ENCODE measurements at places on chromosomes 7 and 10.
A peak's percentile ranks its signal among the peaks of the same experiment; 100 is the strongest.

- no peak for DNase-seq
Observed at GRCh38 chr10:56653289-56653688, 292.2 kb upstream of the ZWINT start.

DNA sequence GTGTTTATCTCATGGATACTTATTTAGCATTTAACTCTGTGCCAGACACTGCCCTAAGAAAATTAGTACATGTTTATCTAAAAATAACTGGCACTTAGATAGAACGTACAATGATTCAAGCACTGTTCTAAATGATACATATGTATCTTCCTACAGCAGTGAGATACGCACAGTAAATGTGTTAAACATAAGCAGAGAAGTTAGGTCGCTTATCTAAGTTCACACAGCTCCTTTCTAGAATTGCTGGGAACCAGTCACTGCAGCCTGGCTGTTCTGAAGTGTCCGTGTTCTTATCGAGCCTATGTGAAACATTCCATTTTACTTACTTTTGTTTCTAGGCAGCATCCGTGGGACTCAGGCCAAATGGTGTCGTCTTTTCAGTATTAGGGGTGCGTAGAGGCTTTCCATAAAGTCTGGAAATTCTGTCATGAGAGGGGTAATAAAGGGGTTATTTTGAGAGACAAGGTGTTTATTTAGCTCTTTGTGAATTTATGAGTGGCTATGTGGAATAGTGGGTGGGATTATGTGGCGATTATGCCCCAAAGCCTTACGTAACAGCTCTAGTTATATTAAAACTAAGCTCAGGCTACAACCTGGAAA lies 186.9 kb downstream of the SND1 start:
- DNase-seq = no peak

GRCh38 chr10:1393481-1393880 lies 337.3 kb downstream of the WDR37 start:
- DNase-seq = no peak

GRCh38 chr7:155147172-155147571 lies 77.0 kb downstream of the HTR5A start:
- no peak for DNase-seq

DNA sequence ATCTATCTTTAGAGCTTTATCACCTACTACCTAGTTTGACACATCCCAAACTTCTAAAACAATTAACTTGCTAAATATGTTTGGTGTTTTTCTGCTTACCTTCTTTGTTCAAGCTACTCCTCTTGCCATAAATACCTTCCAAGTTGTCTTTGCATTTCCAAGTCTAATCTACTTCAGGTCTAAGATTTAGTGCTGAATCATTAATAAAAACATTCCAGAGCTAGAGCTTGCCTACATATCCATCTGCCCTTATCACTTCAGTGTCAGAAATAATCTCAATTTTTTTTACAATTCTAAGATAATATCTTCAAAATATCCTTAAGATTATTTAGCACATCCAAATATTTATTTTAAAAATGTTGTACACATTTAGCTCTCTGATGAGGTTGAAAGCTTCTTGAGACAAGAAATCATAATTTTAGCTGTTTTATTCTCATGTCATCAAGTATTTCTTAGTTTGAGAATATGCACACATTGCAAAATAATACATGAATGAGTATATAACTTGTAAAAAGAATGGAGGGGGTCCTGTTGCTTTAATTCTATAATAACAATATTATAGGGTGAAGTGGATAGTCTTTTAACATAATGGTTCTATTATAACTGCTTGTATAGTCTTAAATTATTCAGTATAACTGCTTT lies 466.3 kb downstream of the SEMA3D start:
- DNase-seq = no peak

DNA sequence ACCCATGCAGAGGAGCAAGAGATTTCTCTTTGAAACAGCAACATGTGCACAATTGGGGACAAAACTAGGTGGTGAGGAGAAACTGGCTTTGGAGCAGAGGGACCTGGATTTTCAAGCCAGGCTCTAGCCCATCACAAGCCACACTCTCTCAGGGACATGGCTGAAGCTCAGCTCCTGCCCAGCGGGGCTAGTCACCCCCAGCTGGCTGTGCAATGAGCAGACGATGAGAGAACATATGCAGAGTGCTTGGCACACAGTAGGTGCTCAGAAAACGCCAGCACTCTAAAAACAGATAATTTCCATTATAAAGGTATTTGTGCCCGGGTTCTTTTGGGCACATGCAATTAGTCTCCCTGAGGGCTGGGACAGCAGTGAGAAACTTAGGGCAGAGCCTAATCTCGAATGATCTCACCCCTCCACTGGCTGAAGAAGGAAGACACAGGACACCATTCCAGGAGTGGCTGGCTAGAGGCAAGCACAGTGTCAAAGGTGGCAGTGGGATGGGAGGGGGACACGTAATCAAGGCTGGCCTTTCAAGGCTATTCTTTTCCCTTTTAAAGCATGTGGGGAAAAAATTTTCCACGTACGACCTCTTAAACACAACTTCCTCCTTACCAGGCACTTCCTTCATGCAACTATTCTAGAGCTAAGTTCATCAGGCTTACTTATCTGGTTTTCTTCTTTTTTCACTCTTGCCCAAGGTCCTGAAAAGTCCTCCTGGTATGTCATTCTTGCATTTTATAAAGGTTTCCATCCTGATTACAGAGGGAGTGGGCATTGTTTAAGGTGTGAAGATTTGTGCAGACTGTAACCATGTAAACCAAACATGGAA lies 15.1 kb downstream of the FAM53B start:
- DNase-seq = no peak

DNA sequence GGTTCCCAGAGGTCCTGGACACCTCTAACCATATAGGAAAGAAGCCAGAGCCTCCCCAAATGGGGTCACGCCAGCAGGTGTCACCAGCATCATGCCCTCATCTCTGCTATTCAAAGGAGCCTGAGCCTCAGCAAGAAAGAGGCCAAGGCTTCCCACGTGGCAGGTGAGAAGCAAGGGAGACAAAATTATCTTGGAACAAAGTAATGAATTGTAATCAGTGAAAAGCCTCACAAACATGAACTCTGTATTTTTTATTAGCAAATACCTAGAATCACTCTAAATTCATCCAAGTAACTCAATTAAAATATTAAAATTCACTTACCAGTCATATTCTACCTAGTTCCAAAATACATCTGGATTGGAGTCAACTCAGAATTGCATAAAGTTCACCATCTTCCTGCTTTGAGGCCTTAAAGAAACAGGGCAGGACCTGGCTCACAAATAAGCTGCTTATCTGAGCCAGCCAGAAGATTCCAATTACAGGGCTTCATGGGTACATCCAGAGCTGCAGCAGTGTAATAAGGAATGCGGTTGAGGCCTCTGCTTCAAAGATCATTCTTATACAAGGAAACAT lies 68.7 kb downstream of the SGMS1 start:
- no peak for DNase-seq

DNA sequence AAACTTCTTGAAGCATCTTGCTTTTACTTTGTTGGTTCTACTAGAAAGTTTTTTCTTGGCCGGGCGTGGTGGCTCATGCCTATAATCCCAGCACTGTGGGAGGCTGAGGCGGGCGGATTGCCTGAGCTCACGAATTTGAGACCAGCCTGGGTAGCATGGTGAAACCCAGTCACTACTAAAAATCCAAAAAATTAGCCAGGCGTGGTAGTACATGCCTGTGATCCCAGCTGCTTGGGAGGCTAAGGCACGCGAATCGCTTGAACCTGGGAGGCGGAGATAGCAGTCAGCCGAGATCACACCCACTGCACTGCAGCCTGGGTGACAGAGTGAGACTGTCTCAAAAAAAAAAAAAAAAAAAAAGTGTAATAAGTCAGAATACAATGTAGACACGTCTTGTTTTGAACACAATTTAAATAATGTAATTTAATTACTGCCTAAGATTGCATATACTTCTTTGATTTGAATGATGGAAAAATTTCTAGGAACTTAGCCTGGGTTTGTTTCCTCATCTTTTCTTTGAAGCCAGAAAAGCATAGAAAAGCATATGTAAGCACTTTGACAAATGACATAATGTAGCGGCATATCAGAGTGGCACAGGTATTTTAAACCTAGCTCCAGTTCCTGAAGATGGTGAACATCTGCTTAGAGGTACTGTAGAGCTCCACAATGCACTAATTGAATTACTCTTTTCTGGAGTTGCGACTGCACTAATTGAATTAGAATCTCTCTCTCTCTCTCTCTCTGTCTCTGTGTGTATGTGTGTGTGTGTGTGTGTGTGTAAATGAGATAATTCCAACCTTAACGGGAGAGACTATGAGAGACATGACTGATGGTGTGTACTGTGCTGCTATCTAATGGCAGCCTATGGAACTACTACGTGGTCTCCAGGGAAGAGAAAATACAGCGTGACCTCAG lies 87.8 kb downstream of the BTRC start:
- peak; percentile 49 for DNase-seq

GRCh38 chr7:70263471-70264255 lies 665.4 kb downstream of the AUTS2 start:
- no peak for DNase-seq

All from CD4-positive, alpha-beta T cell treated with Interleukin-17A for 1 hour (primary cell).